Lower leg skin (tissue), 4 donors: ENCODE measurements at places on chromosomes 7 and 10. TPM values are rescaled to one million over a fixed set of nuclear protein-coding genes. Genes with fewer than 3 reads are reported as not detected.

Gene ERVW-1
- total RNA-seq, result not detected

Gene GIMAP5
- total RNA-seq, result 4.9 TPM

Gene AEBP1
- 55.6 TPM for total RNA-seq

Gene VWA2
- 21.7 TPM for total RNA-seq

Gene SPDYE2
- not detected for total RNA-seq
